Breast epithelium (tissue), 4 donors: ENCODE measurements at places on chromosomes 5 and 9.

DNA sequence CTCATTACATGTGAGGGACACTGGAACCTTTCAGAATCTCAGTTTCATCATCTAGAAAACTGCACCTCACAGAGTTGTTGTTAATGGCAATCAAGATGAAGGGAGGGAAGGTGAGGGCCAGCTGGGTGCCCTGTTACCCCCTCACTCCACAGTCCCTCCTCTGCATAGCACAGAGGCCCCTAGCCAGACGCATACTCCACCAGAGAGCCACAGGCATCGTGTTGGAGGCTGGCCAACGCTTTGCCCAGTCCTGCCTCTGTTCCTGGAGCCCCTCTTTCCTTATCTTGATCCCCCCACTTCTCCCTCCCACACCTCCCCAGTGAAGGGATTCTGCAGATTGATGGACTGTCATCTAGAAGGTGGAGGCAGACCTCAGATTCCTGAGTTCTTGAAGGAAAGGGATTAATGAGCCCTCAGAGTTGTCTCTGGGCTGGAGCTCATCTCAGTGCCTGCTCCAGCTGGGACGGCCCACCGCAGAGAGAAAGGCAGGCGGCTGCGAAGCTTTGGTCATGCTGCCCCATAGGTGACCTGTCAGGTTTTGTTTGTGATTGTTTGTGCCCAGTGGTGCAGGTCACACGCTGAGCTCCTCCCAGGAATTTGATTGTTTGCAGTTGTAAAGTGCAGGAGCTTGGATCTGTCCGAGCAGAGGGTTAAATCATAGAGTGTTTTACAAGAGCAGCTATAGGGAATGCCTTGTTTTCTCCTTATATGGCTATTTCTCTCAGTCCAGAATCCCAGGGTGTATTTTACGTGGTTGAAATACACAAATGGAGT is 487.3 kb downstream of the CCDC171 start:
- H3K27ac ChIP-seq = no peak overlapping the region
- H3K4me1 ChIP-seq = no peaks in the 10 kb centered on the region
- no peaks in the 10 kb centered on the region for H3K36me3 ChIP-seq
- H3K4me3 ChIP-seq = no peak overlapping the region
- no peaks in the 10 kb centered on the region for H3K27me3 ChIP-seq

GRCh38 chr5:168877132-168877892 is 298.1 kb upstream of the PANK3 start:
- H3K36me3 ChIP-seq = no peaks in the 10 kb centered on the region
- DNase-seq = no peak
- no peaks in the 10 kb centered on the region for H3K27me3 ChIP-seq
- no peaks in the 10 kb centered on the region for H3K4me1 ChIP-seq
- no peak overlapping the region for H3K4me3 ChIP-seq

GRCh38 chr9:76595645-76596044 is 136.7 kb downstream of the GCNT1 start:
- H3K36me3 ChIP-seq = no peaks in the 10 kb centered on the region
- no peak for DNase-seq
- no peak overlapping the region for H3K4me3 ChIP-seq
- no peaks in the 10 kb centered on the region for H3K4me1 ChIP-seq
- no peak overlapping the region for H3K27ac ChIP-seq

- no peaks in the 10 kb centered on the region for H3K4me1 ChIP-seq
- DNase-seq = no peak
- H3K27me3 ChIP-seq = no peaks in the 10 kb centered on the region
- no peaks in the 10 kb centered on the region for H3K36me3 ChIP-seq
- H3K4me3 ChIP-seq = no peak overlapping the region
Measured at GRCh38 chr5:168377525-168377924, 86.1 kb downstream of the WWC1 start.

DNA sequence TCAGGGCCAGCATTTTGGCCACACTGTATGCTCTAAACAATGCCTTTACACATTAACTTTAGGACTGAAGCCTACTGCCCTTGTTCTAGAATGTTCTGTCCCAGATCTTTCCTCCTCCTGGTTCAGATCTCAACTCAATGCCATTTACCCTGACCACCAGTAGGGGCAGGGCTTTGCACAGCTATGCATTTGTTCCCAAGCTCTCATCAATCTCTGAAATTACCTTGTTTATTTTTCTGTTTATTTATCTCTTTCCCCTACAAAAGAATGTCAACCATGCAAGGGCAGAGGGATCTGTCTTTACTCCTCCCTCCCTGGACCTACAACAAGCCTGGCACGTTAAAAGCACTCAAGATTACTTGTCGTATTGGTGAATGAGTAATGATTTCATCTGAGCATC is 612.9 kb downstream of the BNC2 start:
- DNase-seq = no peak
- H3K27me3 ChIP-seq = no peaks in the 10 kb centered on the region
- no peak overlapping the region for H3K27ac ChIP-seq
- H3K36me3 ChIP-seq = no peaks in the 10 kb centered on the region
- H3K4me3 ChIP-seq = no peak overlapping the region
- no peaks in the 10 kb centered on the region for H3K4me1 ChIP-seq

DNA sequence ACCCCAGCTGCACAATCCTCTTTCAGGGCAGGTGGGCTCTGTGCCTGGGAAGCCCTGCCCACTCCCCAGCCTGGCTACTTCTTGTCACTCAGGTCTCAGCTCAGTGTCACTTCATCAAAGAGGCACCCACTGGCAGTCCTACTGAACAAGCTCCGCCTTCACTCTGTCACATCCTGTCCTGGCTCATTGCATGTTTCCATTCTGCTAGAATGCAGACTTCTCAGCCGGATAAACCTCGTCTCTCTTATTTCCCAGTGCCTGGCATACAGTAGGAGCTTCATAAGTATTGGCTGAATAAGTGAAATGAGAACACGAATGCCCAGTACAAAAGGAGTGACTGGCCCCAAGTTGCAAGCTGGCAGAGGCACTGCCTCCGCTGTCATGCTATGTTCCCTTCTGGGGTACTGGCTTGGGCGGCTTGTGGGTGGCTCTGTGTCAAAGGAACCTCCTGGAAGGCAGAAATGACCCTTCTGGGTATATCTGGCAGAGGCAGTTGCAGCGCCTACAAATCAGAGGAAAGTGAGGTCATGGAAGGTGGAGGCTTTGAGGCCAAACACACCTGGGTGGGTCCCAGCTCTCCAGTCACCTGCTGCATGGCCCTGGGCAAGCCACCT is 98.3 kb upstream of the PHYKPL start:
- no peak overlapping the region for H3K4me3 ChIP-seq

GRCh38 chr5:150508828-150509227 is 897 bp downstream of the NDST1 start:
- peaks cover 69% of the 10 kb centered on the region for H3K4me1 ChIP-seq
- peak overlapping the region; percentile 99 for H3K27ac ChIP-seq
- H3K27me3 ChIP-seq = no peaks in the 10 kb centered on the region
- DNase-seq = no peak
- H3K36me3 ChIP-seq = no peaks in the 10 kb centered on the region

- no peak overlapping the region for H3K27ac ChIP-seq
- H3K27me3 ChIP-seq = no peaks in the 10 kb centered on the region
- no peaks in the 10 kb centered on the region for H3K36me3 ChIP-seq
- no peak overlapping the region for H3K4me3 ChIP-seq
- no peaks in the 10 kb centered on the region for H3K4me1 ChIP-seq
Measured at GRCh38 chr9:84103651-84104377, 123.2 kb downstream of the RMI1 start.

- no peaks in the 10 kb centered on the region for H3K4me1 ChIP-seq
- H3K27me3 ChIP-seq = no peaks in the 10 kb centered on the region
- no peaks in the 10 kb centered on the region for H3K36me3 ChIP-seq
- DNase-seq = no peak
- H3K4me3 ChIP-seq = no peak overlapping the region
Measured at GRCh38 chr5:125357660-125358059, 611.2 kb upstream of the ZNF608 start.

DNA sequence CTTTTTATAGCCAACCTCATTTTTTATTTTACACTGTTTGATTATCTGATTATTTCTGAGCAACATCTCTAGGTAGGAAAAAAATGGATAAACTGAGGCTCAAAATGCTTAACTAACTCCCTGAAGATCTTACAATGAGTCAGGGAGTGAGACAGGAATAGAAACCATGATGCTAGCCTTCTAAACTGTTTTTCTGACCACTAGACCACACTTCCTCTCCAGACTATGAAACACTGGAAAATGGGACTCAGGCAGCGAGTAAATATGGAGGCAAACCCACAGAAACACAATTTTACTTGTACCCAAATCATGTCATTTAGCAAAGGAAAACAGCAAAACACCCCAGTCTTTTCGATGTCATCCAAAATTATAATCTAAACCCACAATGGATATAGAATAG is 129.9 kb upstream of the ANKH start:
- no peaks in the 10 kb centered on the region for H3K36me3 ChIP-seq
- no peaks in the 10 kb centered on the region for H3K4me1 ChIP-seq

DNA sequence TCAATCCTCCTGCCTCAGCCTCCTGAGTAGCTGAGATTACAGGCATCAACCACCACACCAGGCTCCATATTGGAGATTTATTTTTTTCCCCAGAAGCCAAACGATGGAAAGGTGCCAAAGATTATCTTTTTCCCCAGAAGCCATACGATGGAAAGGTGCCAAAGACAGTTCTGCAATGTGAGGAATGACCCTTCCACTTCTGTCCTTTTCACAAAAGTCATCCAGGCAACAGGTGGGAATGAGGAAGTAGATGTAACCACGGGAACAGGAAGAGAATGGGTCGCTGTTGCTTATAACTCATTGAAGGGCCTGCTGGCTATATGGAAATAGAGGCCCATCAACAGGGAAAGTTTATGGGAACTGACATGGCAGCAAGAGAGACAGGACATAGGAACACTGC is 233.7 kb upstream of the MSX2 start:
- no peaks in the 10 kb centered on the region for H3K4me1 ChIP-seq
- no peak for DNase-seq
- H3K27ac ChIP-seq = no peak overlapping the region
- H3K36me3 ChIP-seq = no peaks in the 10 kb centered on the region
- H3K4me3 ChIP-seq = no peak overlapping the region
- H3K27me3 ChIP-seq = no peaks in the 10 kb centered on the region

GRCh38 chr5:112065781-112066180 is 308.8 kb upstream of the NREP start:
- no peak for DNase-seq
- H3K27ac ChIP-seq = no peak overlapping the region
- no peaks in the 10 kb centered on the region for H3K36me3 ChIP-seq
- H3K27me3 ChIP-seq = no peaks in the 10 kb centered on the region
- H3K4me1 ChIP-seq = no peaks in the 10 kb centered on the region
- H3K4me3 ChIP-seq = no peak overlapping the region

DNA sequence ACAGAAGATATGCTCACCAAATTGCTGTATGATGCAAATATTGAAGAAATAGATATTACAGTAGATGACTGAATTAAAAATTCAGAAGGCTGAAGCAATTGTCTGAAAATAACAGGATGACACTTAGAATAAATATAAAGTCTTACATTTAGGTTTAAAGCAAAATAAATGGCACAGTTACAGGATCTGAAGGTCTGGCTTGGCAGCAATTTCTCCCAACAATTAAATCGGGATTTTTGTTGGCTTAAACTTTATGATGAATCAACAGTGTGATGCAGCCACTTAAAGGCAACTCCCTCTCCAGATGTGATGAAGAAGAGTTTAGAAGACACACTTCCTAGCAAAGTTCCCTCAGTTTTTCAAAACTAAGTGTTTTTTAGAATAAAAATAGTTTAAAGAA is 80.5 kb downstream of the NREP start:
- H3K4me3 ChIP-seq = no peak overlapping the region
- no peak for DNase-seq
- H3K27ac ChIP-seq = no peak overlapping the region

GRCh38 chr9:135963938-135964337 is 2.8 kb upstream of the UBAC1 start:
- no peaks in the 10 kb centered on the region for H3K27me3 ChIP-seq
- H3K36me3 ChIP-seq = no peaks in the 10 kb centered on the region
- H3K4me3 ChIP-seq = no peak overlapping the region

DNA sequence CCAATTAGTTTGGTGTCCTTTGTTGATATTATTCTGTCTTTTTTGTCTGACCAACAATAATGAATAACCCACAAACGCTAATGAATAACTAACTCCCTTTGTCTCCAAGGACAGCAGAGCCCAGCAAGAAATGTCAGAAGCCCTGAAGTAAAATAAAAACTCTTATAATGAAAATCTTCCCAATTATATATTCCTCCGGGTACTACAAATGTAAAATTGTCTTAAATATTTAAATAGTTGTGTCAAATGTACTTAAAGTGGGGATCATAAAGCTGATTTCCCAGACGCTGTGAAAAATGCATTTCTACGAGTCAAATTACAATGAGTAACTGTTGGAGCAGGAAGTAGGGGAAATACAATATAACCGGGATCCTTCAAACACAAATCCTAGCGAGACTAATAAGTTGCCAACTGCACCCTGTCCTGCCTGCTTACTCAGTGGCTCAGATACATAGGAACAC is 22.3 kb downstream of the GLIS3 start:
- H3K27me3 ChIP-seq = no peaks in the 10 kb centered on the region
- H3K36me3 ChIP-seq = no peaks in the 10 kb centered on the region
- H3K27ac ChIP-seq = no peak overlapping the region
- DNase-seq = no peak
- no peak overlapping the region for H3K4me3 ChIP-seq
- no peaks in the 10 kb centered on the region for H3K4me1 ChIP-seq

GRCh38 chr9:105661011-105661410 is 1.2 kb upstream of the TAL2 start:
- H3K4me3 ChIP-seq = no peak overlapping the region
- H3K36me3 ChIP-seq = no peaks in the 10 kb centered on the region
- no peak for DNase-seq
- H3K27me3 ChIP-seq = peaks cover 21% of the 10 kb centered on the region
- H3K27ac ChIP-seq = no peak overlapping the region

- H3K4me1 ChIP-seq = no peaks in the 10 kb centered on the region
- H3K27me3 ChIP-seq = no peaks in the 10 kb centered on the region
- no peak for DNase-seq
- no peak overlapping the region for H3K27ac ChIP-seq
- no peaks in the 10 kb centered on the region for H3K36me3 ChIP-seq
Measured at GRCh38 chr5:2432076-2432920, 319.2 kb downstream of the IRX2 start.

DNA sequence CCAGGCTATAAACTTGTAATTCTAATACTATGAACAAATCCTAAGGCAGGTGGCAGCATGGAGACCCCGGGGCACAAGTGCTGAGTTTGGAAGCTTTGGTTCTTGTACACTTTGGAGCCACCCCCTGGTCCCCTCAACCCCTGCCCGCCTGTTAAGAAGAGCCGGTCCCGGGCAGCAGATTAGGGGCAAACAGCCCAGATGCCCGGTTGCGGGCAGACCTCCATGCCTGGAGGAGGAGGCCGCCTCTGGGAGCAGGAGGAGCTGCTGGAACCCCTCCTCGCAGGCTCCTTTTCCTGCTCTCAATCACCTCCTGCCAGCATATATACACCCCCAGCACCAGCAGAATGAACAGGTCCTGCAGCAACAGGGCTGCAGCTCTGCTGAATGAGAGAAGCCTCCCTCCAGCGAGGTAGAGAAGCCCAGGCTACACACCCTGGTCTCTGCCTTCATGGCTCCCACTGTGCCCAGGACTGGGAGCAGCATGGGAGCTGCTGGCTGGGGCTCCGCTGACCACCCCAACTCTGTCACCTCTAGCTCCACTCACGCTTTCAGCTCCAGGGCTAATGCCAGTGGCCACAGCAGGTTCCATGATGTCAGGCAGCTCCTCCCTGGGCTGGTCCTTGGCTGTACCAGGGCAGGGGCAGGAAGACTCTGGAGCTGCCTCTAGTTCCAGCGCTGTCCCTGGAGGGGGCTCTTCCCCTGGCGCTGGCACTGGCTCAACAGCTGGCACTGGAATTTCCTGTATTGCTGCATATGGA is 1713.5 kb upstream of the ACO1 start:
- H3K36me3 ChIP-seq = peaks cover 4% of the 10 kb centered on the region
- no peak overlapping the region for H3K27ac ChIP-seq
- H3K27me3 ChIP-seq = no peaks in the 10 kb centered on the region
- no peak overlapping the region for H3K4me3 ChIP-seq
- DNase-seq = no peak
- H3K4me1 ChIP-seq = no peaks in the 10 kb centered on the region
